ENCODE measurements at places on chromosomes 5 and 9.

DNA sequence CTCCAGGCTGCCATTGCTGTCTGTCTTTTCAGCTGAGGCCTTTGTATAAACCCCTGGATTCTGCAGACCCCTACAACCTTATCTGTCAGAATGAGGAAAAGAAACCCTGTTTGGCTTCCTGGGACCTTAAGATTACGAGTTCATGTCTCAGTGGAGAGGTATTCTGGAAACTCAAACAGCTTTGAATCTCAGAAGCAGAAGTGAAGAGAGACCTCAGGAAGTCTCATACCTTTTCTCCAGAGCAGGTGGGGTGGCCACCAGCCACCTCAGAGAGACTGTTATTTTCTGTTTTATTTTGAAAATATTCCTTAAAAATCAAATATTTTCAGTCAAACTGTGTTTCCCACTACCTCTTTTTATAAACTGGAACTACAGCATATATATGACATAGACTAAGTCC lies 457.5 kb downstream of the TMEM232 start:
- no peak for DNase-seq

DNA sequence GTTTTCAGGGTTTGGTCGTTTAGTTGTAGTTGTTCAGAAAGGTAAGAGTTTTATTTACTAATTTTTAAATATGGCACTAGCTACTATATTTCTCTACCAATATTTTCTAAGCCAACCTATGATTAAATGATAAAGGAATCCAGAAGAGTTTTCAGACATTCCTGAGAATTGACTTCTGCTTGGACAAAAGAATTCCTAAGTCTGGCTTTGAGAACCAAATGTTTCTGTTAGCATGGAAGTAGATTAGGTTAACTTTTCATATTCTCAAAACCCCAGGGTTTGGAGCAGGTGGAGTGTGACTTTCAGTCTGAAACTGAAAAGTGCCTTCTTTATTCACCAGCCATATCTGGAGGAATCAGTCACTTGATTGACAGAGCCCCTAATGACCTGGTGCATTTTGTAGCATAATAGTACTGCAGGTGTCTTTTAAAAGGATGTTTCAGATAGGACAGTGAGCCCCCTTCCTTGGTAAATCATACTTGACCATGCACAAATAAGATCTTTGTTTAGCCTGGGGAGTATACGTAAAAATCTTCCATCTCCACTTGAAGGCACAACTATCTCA lies 457.0 kb upstream of the ZNF462 start:
- DNase-seq = no peak

- no peak for DNase-seq
Observed at GRCh38 chr5:179862296-179862695, 3.7 kb upstream of the MRNIP start.

- DNase-seq = no peak
Observed at GRCh38 chr5:83306572-83307241, 164.8 kb upstream of the VCAN start.

DNA sequence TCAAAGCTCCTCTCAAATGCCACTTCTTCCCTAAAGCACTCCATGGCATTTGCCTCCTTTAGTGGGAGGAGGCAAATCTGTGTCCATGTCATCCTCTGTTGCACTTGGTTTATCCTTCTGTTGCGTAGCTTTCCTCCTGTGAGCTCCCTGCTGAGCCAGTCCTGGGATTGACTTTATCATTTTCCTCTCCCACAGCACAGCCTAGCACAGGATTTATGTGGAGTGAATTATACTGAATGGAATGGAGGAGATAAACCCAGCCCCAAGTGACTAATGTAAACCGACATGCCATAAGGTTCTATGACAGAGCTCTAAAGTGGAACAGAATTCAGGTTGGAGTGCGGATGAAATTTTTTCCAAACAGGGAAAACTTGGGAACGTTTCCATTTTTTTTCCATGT lies 26.4 kb upstream of the TOMM5 start:
- DNase-seq = no peak

- DNase-seq = no peak
Observed at GRCh38 chr5:178249191-178249989, 16.8 kb upstream of the PHYKPL start.

DNA sequence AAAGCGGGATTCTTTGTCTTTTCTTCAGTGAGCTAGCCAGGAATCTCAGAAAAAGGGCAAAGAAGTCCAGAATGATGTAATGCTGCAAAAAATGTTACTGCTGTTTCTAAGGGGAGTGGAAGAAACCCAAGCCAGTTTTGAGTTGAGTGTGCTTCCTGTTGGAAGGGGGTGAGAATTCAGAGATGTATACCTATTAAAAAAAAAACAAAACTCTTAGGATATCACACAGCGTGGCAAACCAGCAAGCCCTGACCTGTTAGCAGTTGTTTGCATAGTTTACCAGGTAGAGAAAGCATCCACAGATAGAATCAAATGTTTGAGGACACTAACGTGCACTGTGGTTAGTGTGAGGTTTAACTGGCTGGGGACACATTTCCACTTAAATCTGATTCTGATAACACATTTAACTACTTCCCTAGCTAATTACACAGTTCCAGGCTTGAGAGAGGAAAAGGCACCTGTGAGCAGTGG lies 11.4 kb downstream of the BASP1 start:
- no peak for DNase-seq
